ENCODE measurements at places on chromosomes 11 and 22. TPM values are rescaled to one million over a fixed set of nuclear protein-coding genes. Genes with fewer than 3 reads are reported as not detected.

DNA sequence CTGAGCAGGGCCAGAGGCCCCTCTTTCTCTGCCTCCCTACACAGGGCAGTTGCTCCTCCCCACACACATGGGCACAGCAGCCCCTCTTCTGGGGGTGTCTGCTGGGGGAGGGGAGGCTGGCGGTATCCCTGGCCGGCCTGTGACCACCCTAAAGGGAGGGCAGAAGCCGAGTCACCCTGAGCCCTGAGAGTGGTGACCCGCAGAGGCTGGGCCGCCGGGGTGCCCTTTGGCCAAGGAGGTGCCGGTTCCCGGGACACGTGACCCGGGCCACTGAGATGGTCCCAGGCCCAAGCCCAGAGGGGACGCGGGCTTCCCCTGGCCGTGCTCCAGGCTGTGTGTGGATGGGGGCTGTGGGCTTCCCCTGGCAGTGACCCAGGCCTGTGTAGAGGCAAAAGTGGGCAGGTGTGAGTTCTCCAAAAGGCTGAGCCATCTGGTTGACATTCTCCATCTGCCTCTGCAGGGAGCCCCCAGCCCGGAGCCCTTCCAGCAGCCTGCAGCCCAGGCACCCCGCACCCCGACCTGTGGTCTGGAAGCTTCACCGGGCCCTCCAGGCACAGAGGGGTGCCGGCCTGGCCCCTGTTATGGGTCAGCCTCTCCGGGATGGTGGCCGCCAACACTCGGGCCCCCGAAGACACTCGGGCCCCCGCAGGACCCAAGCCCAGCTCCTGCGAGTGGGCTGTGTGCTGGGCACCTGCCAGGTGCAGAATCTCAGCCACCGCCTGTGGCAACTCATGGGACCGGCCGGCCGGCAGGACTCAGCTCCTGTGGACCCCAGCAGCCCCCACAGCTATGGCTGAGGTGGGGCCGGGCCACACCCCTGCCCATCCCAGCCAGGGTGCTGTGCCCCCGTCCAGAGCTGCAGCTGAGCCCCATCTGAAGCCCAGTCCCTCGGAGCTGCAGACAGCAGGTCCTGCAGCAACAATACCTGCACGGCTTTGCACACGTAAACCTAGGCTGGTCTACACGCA lies 1.0 kb downstream of the ADM2 start:
- no peak for DNase-seq

The NTM gene
- not detected for total RNA-seq

- no peak for DNase-seq
Measured at GRCh38 chr11:28137832-28138231, 29.6 kb downstream of the METTL15 start.

GRCh38 chr22:40898850-40899357 lies 37.0 kb upstream of the DNAJB7 start:
- DNase-seq, result no peak

GRCh38 chr22:37010174-37010573 lies 9.1 kb downstream of the TST start:
- no peak for DNase-seq

- DNase-seq, result no peak
Measured at GRCh38 chr11:13686776-13687175, 18.3 kb downstream of the FAR1 start.

The ACRV1 gene
- total RNA-seq, result not detected

The PRG2 gene
- total RNA-seq, result 0.92 TPM

The CCDC157 gene
- 6.7 TPM for total RNA-seq

The WT1 gene
- total RNA-seq, result not detected

DNA sequence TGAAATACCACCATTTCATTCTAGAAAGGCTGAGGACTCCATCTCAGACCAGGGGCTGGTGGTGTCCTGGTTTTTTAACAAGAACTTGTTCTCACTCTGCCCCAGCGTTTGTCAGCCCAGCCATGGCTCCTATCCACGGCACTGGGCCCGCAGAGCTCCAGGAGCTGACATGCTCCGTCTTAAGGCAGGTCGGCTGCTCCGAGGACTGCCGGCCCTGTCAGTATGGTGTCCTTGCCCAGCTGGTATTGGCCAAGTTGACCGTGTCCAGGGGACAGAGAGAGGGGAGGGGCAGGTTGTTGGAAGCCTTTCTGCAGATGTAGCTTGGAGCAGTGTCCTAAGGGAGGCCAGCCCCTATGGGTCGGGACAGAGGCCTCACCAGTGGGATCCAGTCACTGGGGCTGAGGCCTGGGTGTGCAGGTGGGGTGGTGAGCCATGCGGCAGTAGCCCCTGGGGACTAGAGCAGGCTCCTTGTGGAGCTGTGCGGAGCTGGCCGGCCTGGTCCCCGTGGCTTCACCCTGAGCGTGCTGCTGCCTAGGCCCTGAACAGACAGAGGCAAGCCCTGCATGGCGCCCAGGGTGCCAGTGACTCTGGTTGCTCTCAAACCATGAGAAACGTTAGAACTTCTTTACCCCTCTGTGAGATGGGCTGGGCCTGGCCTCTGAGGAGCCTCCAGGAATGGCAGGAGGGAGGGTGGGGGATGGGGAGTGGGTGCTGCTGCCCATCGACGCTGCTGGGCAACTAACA lies 39.9 kb upstream of the KCNQ1OT1 start:
- DNase-seq, result no peak

GRCh38 chr11:92122561-92122960 lies 102.1 kb upstream of the FAT3 start:
- no peak for DNase-seq

DNA sequence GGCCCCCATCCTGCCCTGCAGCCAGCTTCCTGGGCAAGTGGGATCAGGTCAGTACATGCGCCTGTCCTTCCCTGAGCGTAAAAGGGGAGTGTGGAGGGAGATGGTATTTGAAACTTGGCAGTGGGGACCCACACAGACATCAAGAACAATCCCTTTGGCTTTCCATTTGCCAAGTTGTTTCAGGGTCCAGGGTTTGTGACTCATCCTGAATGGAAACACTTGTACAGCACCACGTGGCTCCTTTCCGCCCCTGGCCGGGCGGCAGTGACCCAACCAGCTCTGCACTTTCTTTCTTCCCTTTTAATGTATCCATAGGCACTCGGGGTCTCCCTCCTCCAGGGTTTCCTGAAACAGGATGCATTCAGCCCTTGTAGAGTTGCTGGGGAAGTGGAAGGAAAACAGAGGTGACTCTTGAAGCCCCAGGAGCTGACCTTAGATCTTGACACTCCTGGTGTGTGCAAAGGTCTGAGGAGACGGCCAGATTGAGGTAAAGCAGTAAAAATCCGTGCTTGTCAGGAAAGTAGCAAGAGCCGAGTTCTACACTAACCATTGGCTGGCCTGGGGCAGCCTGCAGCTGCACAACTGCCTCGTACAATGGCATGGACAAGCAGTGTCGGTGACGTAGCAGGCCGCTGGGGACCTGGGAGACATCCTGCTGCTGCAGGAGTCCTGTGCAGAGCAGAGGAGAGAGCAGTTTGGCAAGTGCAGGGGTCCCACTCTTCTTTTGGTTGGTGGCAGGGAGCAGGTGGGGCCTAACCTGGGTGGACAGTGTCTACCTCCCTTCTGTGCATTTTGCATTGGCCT lies 189.8 kb downstream of the SNX19 start:
- no peak for DNase-seq

DNA sequence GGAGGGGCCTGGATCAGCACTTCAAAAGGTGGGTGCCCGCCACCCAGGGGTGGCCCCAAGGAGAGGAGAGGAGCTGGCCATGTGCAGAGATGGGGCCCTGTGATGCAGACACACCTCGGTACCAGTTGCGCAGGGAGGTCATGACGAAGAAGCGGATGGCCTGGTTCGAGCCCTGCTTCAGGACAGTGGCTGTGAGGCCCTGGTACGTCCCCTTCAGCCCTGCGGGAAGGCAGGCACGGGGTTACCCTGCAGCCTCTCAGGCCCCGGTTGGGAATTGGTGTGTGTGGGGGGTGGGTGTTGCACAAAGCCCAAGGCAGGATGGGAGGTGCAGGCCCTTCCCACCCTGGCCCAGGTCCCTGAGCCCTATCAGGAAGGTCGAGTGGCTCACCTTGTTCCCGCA lies 1.8 kb downstream of the SLC25A1 start:
- no peak for DNase-seq

GRCh38 chr22:39171623-39172264 lies 19.3 kb upstream of the CBX7 start:
- no peak for DNase-seq

The E2F8 gene
- total RNA-seq, result not detected

DNA sequence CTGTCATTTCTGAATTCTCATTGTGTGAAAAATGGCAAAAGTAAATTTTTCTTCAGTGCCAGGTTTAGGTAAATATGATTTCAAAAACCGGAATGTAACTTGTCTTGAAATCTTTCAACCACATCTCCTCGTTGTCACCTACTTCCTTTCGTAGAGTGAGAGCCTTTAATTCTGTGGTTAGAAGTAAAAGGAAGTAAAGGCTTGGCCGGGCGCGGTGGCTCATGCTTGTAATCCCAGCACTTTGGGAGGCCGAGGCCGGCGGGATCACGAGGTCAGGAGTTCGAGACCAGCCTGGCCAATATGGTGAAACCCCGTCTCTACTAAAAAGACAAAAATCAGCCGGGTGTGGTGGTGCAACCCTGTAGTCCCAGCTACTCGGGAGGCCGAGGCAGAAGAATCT lies 29.8 kb downstream of the SGSM3 start:
- DNase-seq, result no peak

- DNase-seq, result no peak
Measured at GRCh38 chr11:128061281-128061871, 526.0 kb downstream of the ETS1 start.

GRCh38 chr11:124762624-124763155 lies 600 bp upstream of the ESAM start:
- DNase-seq, result no peak

GRCh38 chr22:25406510-25407210 lies 157.8 kb upstream of the GRK3 start:
- no peak for DNase-seq

The DENND5A gene
- total RNA-seq, result 96.5 TPM

Data from T-helper 17 cell (primary cell).